NCI-H1694 (cell line): ENCODE measurements at places on chromosomes 11 and 22.

- DNase-seq = no peak
Observed at GRCh38 chr11:69269926-69270697, 23.8 kb upstream of the MYEOV start.

- DNase-seq = no peak
Observed at GRCh38 chr11:2844116-2844842, 41.3 kb downstream of the CDKN1C start.

GRCh38 chr11:17572791-17573460 is 25.9 kb downstream of the OTOG start:
- DNase-seq = no peak

- DNase-seq = peak; percentile 52
Observed at GRCh38 chr11:64566042-64566914, 24.7 kb upstream of the SLC22A12 start.

- DNase-seq = no peak
Observed at GRCh38 chr11:43928721-43929120, 13.7 kb upstream of the C11orf96 start.

DNA sequence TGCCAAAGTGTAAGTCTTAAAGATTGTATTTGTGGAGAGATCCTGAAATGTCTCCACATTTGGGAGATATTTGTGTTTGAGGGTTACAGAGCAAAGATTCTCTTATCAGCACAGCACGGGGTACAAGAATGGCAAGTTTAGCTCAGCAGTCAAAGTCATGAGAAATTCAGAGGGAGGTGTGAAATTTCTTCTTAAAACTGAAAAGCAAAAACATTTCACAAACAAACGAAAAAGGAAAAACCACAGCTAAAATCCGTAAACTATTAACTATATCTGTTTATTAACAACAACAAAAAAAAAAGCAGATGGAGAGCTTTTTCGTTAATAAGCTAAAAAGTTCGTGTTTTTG is 40.9 kb upstream of the ETS1 start:
- no peak for DNase-seq

- DNase-seq = no peak
Observed at GRCh38 chr11:64755681-64756361, 4.0 kb downstream of the PYGM start.

- DNase-seq = no peak
Observed at GRCh38 chr11:58893899-58894298, 45.4 kb upstream of the GLYATL1 start.

GRCh38 chr22:33020721-33021120 is 37.5 kb downstream of the SYN3 start:
- DNase-seq = no peak

DNA sequence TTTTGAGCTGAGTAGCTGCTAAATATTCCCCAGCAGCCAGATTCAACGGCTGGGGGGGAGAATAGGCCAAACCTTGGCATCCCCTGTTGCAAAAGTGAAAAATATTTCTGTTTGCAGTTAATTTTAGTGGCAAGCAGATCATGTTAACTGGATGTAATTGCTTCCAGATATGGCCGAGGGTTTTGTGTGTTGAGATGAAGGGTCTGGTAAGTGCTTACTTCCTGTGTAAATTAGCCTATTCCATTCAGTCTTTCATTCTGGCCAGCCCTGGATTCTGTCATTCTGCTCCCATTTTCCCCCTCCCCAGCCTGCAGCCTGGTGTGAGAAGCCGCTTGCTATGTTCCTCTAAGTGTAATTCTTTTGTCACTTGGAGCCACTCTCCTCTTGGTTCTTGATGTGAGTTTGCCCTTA is 17.4 kb downstream of the ZBTB16 start:
- DNase-seq = no peak

DNA sequence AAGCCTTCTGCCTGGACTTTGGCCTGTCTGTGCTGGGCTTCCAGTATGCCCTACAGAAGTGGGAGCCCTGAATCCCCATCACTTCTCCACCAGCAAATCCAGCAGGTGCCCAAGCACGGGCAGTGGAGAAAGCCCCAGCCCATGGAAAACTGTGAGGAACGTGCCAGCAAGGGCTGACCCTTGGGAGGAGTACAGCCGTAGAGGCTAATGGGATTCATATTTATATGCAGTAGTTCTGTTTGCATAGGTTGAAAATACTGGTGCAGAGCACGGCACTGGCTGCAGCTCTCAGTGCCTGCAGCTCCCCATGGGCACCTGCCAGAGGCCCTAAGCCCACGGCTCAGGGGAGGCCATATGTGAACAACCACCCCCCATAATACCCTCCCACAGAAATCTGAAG is 10.1 kb downstream of the NAGA start:
- DNase-seq = no peak

GRCh38 chr11:69009441-69010211 is 3.4 kb downstream of the MRGPRF start:
- no peak for DNase-seq

- DNase-seq = no peak
Observed at GRCh38 chr11:65928667-65929066, 9.4 kb downstream of the DRAP1 start.

GRCh38 chr22:49892226-49892899 is 25.9 kb downstream of the ALG12 start:
- DNase-seq = peak; percentile 36

GRCh38 chr11:111983187-111983986 is 41.8 kb upstream of the DLAT start:
- no peak for DNase-seq

- DNase-seq = no peak
Observed at GRCh38 chr11:122513328-122513727, 142.2 kb upstream of the UBASH3B start.

DNA sequence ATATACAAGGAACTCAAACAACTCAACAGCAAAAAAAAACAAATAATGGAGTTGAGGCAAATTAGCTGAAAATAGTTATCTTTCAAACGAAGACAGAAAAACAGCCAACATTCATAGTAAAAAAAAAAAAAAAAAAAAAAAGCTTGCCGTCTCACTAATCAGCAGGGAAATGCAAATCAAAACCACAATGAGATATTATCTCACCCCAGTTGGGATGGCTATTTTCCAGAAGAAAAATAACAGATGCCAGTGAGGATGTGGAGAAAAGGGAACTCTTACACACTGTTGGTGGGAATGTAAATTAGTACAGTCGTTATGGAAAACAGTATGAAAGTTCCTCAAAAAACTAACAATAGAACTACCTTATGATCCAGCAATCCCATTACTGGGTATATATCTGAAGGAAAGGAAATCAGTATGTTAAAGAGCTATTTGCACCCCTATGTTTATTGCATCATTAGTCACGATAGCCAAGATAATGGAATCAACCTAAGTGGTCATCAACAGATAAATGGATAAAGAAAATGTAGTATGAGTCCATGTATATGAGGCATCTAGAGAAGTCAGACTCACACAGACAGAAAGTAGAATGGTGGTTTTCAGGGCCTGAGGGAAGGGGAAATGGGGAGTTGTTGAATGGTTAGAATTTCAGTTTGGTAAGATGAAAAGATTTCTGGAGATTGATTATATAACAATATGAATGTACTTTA is 56.0 kb downstream of the USP35 start:
- DNase-seq = no peak

DNA sequence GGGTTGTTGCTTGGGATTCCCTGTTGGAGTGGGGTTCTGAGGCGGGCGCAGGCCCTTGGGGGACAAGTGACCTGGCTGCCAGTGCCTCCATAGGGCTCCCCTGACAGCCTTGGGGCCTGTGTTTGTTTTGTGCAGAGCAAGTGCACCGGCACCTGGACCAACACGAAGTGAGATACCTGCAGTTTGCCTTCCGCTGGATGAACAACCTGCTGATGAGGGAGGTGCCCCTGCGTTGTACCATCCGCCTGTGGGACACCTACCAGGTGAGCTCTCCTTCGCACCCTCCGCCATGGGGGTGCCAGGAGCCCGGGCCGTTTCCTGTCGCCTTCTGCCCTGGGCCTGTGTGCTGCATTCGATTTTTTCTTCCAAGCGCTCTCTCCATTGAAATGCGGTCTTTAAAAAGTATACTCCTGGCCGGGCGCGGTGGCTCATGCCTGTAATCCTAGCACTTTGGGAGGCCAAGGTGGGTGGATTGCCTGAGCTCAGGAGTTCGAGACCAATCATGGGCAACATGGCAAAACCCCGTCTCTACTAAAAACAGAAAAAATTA is 274.6 kb downstream of the TBC1D22A start:
- DNase-seq = no peak

- DNase-seq = peak; percentile 40
Observed at GRCh38 chr11:61707574-61707973, 27.4 kb downstream of the DAGLA start.

- no peak for DNase-seq
Observed at GRCh38 chr22:50174382-50175190, 4.1 kb downstream of the PANX2 start.

DNA sequence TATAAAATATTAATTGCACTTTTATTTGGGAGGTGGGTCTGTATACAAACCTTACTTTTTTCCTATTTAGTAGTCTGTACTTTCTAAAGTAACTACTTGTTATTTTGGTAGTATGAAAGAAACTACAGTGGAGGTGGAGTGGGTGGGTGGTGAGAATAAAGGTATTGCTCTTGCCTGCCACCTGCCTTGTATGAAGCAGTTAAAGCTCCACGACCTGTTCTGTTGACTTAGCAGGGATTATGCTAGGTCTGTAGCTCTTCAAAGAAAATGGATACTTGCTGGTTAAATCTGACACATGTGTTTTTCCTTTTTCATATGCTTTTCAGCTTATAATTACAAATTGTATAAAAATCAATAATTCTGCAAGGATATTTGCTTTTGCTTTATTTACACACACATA is 111.9 kb downstream of the EHF start:
- no peak for DNase-seq

DNA sequence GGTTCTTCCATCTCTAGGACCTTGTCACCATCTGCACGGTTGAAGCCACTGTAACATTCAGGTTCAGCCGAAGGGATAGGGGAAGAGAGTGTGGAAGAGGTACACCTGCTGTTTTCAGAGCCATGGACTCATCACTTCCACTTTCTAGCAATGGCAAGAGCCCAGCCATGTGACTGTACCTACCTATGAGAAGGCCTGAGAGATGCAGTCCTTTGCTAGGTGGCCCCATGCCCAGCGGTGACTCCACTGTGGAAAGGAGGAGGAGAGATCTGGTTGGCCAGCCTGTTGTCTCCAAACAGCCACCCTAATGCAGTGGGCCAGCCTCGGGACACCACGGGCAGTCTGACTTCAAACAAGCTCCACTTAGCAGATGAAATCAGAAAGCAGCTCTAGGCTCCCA is 16.0 kb downstream of the RASD2 start:
- no peak for DNase-seq

GRCh38 chr11:99098751-99099150 is 78.0 kb downstream of the CNTN5 start:
- DNase-seq = no peak

- DNase-seq = no peak
Observed at GRCh38 chr11:45560913-45561281, 104.5 kb downstream of the CHST1 start.

GRCh38 chr11:44407211-44407996 is 97.5 kb upstream of the ALX4 start:
- DNase-seq = no peak

GRCh38 chr22:28674121-28674563 is 5.5 kb downstream of the TTC28 start:
- DNase-seq = no peak

DNA sequence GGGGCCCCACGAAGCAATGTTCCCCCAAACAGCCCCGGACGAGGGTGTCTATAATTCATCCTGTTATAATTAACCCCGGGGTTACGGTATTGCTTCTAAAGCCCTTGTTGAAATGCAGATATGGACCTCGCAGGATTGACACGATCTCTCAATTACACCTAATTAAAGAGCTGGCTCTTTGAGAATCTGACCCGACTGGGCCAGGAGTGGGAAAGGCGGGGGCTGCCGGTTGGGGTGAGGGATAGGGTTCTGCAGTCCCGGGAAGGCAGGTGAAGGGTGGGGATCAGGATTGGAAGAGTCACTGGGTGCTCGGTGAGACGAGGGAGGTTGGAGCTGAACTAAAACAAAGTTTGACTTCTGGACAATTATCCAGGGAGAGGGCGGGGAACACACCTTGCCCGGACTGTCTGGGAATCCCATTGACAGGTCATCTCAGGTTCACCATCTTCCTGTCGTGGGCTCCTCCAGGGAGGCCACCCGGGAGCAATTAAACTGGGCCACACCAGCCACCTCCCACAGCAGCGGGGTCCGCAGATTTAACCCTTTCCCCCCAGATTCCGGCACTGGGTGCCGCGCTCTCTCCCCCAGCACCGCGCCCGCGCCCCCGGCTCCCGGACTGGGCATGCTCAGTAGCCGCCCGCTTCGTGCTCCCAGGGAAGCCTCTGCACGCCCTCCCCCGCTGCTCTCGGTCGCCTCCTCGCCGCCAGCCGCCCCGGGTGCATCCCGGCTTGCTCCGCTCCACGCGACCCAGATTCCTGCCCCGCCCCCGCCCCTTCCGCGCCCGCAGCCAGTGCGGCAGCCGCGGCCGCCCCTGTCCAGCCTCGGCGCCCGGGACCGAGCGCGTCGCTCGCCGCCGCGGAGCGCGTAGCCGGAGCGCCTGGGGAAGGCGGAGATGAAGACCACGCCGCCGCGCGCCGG is at the start of gene ELMOD1:
Gene ELMOD1, plus strand, starts transcription at position 688 of the 918 bp plus-strand sequence. CDS start 27,043 bp downstream, outside the sequence.
- DNase-seq = no peak

DNA sequence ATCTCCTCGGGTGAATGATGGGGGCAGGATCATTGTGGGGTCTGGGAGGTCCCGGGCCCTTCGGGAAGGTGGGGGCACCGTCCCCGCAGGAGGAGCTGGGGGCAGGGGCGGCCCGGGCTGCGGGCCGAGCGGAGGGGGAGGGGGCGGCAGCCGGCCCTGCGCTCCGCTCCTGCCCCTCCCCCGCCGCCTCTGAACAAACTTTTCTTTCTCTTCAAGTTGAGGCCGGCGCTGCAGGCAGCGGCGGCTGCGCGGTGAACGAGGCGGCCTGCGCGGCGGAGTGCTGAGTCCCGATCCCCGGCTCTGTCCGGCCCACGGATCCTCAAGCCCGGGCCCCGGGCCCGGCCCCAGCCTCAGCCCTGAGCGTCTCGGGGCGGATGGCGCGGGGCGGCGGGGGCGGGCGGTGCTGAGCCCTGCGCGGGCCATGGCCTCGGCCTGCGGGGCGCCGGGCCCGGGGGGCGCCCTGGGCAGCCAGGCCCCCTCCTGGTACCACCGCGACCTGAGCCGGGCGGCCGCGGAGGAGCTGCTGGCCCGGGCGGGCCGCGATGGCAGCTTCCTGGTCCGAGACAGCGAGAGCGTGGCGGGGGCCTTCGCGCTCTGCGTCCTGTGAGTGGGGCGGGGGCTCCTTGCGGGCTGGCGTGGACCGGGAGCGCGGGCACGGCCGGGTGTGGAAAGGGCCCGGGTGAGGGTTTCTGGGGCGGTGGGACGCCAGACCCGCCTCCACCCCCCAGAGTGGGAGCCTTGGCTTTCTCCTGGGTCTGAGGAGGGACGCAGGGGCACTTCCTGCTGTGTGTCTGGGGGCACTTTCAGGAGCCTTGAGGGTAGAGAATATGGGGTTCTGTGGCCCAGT is at the start of gene INPPL1:
Gene INPPL1, plus strand, starts transcription at position 204 of the 847 bp plus-strand sequence. Its CDS starts 218 bp downstream, at position 422.
- no peak for DNase-seq

DNA sequence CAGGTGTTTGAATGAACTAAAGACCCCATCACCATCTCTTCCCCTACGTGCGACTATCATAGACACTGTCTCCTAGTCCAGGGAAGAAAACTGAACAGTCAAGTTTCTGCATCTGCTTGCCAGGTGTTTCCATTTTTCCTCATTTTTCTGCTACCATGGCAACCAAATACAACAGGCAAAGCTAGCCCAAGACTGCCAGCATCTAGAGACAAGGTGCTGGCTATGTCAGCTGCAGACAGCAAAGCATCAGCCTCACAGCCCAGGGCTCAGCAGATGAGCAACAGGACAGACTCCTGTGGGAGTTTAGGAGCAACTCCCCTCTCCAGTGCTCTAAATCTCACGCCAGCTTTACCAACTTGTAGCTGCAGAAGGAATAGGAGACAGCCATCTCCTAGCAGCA is 124.3 kb downstream of the C11orf58 start:
- DNase-seq = no peak

GRCh38 chr11:19615341-19616183 is 97.1 kb upstream of the NAV2 start:
- DNase-seq = no peak
